Skeletal muscle cell (primary cell): ENCODE measurements at places on chromosomes 11 and 22.
A peak's percentile ranks its signal among the peaks of the same experiment; 100 is the strongest.

GRCh38 chr11:28009388-28009787 is 98.6 kb downstream of the KIF18A start:
- peak; percentile 30 for DNase-seq

DNA sequence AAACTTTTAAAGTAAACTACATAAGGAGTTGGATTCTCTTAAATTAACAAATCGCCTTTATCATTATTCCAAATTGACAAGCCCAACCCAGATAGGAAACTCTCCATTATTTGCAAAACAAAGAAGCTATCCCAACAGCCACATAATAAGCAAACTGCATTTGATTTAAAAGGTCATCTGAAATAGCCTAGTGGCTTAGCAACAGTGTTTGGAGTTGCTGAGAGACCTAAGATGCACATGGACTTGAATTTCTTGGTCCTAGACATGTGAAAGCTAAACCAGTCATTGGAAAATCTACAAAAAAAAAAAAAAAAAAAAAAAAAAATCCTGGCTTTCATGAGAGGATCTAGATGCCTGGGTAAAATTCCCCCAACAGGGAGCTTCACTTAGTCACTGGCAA is 69.5 kb downstream of the PRCP start:
- no peak for DNase-seq

DNA sequence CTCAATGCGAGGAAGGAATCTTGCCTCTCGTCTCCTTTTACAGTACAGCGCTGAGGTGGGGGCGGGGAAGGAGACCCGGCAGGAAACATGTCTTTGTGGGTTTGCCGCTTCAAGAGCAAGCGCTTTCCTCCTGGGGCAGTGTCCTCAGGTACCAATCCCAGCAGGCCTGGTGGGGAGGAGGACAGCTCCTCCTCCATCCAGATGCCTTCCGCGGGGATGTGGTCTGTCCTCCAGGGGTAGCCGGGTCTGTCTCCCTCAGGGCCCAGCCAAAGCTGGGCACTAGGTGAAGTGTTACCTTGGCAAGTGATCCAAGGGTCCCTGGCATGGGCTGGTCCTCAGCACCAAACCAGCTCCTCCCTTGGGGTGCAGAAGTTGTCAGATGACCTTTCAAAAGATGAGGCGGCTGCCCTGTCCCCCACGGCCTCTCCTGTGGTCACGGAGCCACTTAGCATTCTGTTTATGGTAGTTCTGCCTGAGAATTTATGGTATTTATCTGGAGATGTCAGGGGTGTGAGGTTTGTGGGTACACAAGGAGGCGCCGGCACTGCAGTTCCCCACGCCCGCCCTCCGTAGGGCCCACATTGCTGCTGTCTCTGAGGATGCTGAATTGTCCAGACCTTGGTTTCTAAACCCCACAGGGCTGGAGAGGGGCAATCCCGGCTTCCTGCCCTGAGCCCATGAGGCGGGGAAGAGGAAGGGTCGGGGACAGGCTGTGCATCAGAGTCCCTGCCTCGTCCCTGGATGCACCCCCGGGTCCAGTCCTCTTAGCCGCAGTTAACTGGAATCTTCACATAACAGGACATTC is 93.5 kb upstream of the ANO1 start:
- no peak for DNase-seq

DNA sequence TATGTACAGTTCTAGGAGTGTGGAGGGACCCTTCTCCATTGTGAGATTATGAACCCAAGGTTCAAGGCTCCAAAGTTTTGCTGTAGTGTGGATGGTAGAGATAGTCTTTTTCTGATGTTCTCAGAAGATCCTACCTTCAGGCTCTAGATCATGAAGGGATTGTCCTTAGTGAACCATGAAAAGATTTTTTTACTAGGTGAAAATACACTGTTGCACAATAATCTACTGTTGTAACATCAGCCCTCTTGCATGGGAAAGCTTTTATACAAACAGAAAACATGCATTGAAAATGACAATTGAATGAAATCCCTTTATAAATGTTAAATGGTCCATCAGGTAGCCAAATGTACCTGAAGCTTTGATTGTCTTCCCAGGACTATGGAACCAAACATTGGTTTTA is 177.8 kb downstream of the FAM76B start:
- DNase-seq = no peak

GRCh38 chr11:114478768-114479167 is 39.5 kb downstream of the REXO2 start:
- peak; percentile 25 for DNase-seq

- no peak for DNase-seq
Observed at GRCh38 chr22:49807780-49808708, 19.6 kb downstream of the BRD1 start.

DNA sequence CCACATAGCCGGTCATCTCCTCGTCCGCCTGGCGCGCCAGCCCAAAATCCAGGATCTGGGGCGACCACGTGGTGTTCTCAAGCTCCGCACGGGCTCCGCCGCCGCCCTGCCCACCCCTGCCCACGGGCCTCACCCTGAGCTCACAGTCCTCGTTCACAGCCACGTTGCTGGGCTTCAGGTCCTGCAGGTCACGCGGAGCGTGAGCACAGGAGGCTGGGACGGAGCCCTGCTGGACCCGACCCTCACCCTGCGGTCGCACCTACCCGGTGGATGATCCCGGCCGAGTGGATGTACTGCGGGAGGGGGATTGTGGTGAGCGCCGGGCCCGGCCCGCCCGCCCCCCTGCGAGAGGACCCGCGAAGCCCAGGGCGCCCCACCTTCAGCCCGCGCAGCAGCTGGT is 3.2 kb downstream of the MAPK11 start:
- DNase-seq = no peak

GRCh38 chr11:89015614-89016013 is 50.2 kb downstream of the GRM5 start:
- no peak for DNase-seq

DNA sequence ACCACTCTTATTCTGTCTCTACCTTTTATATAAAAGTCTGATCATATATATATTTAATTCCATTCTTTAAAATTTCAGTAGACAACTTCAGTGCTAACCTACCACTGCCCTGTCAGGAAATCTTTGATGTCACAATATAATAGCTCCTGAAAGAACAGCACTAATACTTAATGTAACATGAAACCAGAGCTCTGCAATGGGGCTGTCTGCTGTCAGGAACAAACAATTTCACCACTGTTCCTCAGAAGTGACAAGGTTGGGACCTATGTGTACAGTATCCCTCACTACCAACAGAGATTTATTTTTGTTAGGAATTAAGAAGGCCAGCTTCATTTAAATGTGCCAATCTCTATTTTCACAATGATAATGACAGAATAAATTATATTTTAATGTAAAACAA is 165.5 kb upstream of the C11orf58 start:
- no peak for DNase-seq

- DNase-seq = no peak
Observed at GRCh38 chr22:47000256-47000655, 237.8 kb downstream of the TBC1D22A start.

- no peak for DNase-seq
Observed at GRCh38 chr11:76074148-76075095, 131.9 kb downstream of the WNT11 start.

GRCh38 chr11:16358726-16359125 is 2.4 kb upstream of the SOX6 start:
- DNase-seq = no peak

DNA sequence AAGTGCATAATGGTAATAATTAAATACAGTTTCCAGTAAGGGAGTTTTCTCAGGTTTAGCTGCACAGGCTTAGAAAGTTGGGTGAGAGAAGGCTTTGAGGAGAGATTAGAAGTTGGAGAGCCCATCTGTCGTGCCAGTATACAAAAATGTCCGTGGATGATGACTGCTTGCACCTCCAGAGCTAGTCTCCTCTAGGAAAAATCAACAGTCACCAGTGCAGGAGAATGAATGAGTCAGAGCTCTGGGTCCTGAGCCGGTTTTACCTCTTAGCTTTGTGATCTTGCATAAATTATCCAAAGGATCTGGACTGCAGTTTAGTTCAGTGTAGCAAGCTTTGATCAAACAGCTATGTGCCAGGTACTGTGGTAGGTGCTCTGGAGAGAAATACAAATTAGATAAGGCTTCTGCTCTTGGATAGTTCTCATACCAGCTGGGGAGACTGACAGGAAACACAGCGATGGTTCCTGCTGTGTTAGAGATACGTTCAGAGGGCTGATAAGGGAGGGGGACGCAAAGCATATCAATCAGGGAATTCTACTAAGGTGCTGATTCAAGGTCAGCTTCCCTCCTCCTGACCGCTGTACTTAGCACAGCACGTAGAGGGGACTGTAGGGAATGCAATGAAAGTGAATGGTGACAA is 125.9 kb downstream of the TEAD1 start:
- no peak for DNase-seq

GRCh38 chr11:128884703-128885338 is 6.3 kb upstream of the KCNJ5 start:
- no peak for DNase-seq
